ENCODE measurements at places on chromosomes 11 and 22.
A peak's percentile ranks its signal among the peaks of the same experiment; 100 is the strongest.

DNA sequence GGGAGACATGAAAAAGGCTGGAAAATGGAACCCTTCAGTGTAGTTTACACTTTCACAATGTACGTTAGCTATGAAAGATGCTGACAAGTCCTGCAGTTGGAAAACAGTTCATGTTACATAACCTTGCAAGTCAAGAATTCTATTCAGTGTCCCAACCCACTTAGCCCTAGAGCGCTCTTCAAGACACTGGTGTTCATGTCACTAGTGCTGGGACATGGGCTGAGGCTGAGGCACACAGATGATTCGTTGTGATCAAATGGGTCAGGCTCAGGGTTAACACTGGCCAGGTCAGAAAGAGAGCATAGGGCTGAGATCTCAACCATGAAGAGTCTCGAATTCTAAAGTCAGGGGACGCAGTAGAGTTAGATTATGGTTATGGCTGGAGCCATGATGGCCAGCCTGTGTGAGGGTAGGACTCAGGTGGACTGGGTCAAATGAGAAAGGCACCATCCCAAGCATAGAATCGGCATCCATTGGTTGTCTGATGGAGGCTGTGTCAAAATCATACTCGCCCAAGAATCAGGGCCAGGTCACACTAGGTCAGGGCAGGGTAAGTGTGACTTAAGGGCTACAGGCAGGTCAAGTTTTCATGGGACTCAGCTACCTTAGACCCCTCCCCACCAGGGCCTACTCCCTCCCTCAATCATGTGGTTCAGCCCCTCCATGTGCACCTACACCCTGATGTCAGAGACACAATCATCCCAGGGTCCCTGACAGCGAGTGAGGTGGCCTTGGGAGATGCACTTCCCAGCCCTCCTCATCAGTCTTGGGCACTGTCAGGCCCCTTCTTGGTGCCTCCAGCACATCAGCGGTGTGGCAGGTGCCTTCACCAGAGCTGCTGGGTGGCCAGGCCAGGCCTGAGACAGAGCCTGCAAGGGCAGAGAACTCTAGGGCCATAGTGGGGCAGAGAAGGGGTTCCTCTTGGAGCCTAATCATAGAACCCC, 20.2 kb downstream of the IGLL5 start:
- no peak for DNase-seq

GRCh38 chr22:29856496-29856895, 18.4 kb upstream of the ASCC2 start:
- no peak for DNase-seq

GRCh38 chr11:69982690-69983570, 95.2 kb upstream of the ANO1 start:
- DNase-seq, result no peak

DNA sequence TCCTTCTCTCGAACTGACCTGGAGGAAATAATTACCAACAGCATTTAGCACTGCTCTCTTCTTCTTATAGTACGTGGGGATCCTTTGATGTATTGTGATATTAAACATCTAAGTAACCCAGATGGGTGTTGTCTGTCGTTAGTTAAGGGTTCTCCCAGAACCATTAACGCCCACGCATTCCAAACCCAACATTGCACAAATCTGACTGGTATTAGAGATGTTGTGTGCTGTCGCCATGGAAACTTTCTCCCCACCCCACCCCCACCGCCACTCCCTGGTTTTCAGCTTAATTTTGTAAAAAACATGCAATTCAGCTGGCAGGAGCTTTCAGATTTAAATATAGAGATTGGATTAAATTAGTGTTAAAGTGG, 1495.2 kb downstream of the TBC1D22A start:
- DNase-seq, result no peak

GRCh38 chr22:37703906-37704305, 7.1 kb downstream of the TRIOBP start:
- no peak for DNase-seq

GRCh38 chr22:27959335-27960090, 40.5 kb upstream of the PITPNB start:
- no peak for DNase-seq

GRCh38 chr22:35326854-35327562, 27.3 kb downstream of the TOM1 start:
- no peak for DNase-seq

DNA sequence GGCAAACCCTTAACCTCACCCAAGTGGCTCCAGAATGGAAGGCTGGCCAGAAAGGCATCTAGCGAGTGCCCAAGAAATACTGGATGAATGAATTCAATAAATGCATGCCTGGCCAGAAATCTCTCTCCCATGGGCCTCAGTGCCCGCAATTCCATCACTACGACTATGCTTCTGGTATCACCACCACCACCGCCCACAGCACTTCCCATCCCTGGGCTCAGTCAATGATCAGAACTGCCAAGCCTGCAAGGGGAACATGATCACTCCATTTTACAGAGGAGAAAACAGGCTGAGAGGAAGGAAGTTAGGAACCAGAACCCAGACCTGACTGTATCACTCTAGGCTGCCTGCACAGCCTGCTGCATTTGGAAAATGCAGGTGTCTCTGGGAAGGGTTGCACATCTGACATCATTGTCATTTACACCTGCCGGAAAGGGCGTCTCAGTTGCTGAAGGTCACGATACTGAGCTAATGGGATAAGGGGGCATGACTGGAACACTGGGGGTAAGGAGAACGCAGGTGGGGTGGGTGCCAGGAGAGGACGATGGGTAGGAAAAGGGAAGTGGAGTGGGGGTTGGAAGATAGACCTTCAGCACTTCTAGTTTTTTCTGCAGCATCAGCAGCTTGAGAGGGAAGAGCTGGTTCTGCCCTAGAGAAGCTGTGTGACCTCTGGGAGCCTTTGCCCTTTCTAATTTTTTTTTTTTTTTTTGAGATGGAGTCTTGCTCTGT, 3.2 kb downstream of the GPR152 start:
- no peak for DNase-seq

DNA sequence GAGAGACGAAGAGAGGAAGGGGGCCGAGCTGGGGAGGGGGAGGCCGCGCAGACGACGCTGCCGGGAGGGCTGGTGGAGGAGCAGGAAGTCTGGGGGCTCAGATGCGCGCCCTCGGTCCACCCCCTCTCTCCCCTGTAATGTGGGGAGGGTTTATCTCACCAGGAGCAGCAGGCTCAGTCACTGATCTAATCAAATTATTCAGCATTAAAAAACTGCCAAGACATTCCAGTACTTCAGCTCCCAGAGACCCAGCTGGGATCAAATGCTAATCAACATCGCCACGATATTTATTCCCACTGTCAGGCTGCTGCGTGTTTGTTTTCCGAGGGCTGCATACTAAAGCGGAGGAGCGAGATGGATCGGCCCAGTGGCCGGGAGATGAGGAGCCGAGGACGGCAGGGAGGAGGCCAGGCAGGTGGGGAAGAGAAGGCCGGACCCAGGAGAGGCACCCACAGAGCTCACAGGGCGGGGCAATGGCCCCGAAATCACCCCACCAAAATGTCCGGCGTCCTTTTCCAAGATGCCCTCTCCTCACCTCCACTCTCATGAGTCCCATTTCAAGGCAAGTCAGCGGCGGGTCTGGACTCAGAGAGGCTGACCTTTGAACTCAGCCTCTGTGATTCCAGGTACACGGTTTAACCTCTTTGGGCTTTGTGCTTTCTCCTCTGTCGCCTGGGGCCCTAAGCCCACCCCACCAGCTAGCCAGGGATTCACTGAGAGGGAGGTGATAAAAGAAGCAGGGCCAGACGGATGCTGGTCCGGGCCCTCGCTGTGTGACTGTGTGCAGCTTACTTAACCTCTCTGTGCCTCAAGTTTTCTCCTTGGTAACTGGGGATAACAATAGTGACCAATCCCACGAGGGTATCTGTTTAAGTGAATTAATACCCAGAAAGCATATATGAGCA, 502.1 kb downstream of the MN1 start:
- no peak for DNase-seq

DNA sequence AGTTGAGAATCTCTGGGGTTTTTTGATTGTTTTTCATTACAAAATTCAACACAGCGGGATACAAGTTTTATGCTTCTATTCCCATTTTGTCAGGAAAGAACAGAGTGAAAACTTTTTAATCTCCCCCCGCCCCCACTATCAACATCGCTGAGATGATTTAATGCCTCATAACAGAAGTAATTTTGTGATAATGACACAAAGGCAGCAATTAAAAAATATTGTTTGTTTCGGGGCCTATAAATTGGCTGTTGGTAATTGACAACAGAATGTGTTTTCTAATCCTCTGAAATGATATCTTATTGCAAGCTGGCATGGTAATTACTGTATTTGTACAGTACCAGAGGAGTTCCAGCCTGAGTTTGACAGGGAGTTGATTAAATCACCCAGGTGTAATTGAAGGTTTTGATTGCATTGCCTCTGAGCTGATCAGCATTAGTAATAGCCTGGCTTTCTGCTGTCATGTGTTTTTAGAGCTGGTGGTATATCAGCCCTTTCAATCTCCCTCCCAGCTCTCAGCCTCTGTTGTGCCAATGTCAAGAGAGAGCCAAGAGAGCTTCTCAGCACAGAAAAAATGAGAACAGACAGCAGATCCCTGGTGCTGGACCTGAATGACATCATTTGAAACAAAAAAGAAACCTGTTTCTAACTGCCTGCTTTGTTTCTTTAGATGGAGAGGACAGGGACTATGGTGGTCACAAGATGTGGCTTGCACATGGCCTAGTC, 265.1 kb downstream of the FAM76B start:
- no peak for DNase-seq

GRCh38 chr11:68983801-68984200, 3.0 kb upstream of the MRGPRD start:
- DNase-seq, result no peak

GRCh38 chr11:131633921-131634715, 263.7 kb downstream of the NTM start:
- DNase-seq, result no peak

- DNase-seq, result peak; percentile 62
Measured at GRCh38 chr22:50190182-50190940, 4.6 kb downstream of the TRABD start.

DNA sequence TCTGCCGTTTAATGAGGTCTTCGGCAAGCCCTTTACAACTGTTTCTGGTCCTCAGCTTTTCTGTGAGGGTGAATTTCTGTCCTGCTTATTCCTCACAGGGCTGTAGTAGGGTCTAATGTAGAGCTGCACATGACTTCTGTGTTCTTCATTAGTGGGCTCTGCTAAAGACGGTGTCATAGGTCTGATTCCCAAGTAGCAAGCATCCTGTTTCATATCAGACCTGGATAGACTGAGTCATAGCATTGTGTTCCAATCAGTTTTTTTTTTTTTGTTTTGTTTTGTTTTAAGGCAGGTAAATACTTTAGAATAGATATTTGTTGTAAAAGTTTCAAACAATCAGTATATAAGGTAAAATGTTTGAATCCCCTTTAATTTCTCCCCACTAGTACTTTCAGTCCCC, 35.4 kb downstream of the BIRC2 start:
- DNase-seq, result no peak

- no peak for DNase-seq
Measured at GRCh38 chr11:26929806-26930517, 64.0 kb upstream of the FIBIN start.

DNA sequence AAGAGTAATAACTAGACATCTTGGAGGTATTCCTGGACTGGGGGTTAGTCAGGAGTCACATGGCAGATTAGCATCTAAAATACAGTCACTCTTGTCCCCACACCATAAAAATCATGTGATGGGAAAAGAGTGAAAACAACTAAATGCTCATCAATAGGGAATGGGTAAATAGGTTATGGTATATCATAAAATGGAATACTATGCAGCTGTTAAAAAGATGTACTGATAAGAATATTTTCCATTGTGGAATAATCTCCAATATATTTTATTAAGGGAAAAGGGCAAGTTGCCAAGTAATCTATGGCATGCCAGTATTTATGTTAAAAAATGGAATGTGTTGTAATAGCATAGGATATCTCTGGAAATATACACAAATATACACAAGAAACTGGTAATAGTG, 6.6 kb upstream of the PIK3C2A start:
- no peak for DNase-seq

DNA sequence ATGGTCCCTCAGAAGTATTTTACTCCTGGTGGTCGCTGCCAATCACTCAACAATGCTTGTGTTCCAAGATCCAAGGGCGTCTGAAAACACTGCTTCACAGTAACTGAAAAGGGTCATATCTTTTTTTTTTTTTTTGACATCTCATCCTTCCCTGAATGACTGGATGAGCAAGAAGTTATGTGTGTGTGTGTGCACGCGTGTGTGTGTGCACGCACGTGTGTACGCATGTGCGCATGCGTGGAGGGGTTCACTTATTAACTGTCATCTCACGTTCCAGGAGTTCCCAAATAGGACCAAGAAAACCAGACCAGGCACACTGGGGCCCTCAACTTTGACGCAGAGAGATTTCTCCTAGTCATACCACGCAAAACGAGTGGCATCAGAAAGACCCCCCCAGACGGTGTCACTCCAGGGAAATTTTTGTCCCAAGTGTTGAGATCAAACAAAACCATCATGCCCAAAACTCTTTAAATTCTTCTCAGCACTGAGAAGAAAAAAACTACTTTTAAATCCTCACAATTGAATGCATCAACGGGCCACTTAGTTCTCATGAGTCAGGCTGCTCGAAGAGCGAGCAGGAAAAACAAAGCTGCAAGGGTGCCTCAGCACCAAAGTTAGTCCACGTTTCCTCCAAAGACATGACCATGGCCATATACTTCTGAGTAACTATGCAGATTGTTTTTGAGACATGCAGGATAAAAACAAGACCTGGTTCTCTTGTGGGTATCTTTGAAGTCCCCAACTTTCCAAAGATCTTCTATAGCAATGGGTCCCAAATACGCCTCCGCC, 12.9 kb downstream of the MN1 start:
- no peak for DNase-seq

GRCh38 chr11:101582989-101583250, 887 bp downstream of the TRPC6 start:
- no peak for DNase-seq

- no peak for DNase-seq
Measured at GRCh38 chr11:35308157-35308556, 111.2 kb downstream of the SLC1A2 start.

- DNase-seq, result no peak
Measured at GRCh38 chr11:21710809-21711208, 482.1 kb upstream of the ANO5 start.

GRCh38 chr22:22884888-22885840, 2.5 kb upstream of the IGLL5 start:
- no peak for DNase-seq

DNA sequence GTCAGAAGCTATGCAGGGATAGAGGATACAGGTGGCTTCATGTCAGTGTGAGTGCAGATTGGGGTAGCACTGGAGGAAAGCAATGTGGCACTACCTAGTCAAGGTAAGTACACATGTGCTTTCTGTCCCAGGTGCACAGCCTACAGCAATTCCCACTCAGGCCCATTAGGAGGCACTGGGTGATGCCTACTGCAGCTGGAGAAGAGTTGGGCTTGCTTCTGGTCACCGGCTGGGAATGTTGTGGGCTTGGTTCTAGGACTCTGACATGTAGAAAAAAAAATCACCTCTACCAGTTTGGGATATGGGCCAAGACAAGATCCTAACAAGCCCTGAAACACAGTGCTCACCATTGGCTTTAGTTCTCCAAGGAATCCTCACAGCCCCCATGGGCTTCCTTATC, 69.7 kb downstream of the TENM4 start:
- DNase-seq, result no peak

Measured in stimulated activated CD8-positive, alpha-beta memory T cell treated with anti-CD3 and anti-CD28 coated beads, Interleukin-7, amount 100 ng/mL, for 1 hour (primary cell).